ENCODE measurements at places on chromosomes 11 and 22.

DNA sequence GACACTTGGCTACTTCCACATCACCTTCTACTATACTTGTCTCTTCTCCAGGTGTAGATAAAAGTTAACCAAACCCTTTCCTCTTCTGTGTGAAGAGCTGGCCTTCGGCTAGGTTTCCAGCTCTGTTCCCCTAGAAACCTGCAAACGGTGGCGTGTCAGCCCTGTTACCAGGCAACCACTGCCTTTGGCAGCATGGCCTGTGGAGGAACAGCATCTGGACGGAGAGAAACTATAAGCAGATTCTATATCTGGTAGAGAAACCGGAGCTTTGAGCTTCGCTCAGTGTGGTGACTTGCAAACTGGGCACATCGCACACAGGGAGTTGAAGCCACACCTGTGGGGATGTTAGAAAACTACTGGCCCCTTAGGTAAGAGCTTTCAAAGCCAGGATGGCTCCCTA is 35.9 kb downstream of the ARAP1 start:
- DNase-seq = no peak

DNA sequence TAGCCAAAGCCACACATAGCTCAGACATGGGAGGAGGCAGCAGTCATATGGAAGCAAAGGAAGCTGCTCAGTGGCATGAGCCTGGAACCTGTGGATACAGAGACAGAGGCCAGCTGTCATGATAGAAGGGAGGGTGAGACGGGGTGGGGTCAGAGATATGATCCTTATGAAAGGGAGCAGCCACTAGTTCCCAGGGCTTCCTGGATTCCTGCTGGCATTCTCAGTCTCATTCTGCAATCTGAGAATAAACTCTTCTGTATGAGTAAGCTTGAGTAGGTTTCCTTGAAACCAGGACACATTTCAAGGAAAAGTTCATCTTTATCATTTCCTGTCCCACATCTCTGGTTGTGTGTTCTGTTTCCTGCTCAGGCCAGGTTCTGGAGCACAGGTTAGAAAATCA is 220.2 kb upstream of the SNX19 start:
- peak; percentile 33 for DNase-seq

DNA sequence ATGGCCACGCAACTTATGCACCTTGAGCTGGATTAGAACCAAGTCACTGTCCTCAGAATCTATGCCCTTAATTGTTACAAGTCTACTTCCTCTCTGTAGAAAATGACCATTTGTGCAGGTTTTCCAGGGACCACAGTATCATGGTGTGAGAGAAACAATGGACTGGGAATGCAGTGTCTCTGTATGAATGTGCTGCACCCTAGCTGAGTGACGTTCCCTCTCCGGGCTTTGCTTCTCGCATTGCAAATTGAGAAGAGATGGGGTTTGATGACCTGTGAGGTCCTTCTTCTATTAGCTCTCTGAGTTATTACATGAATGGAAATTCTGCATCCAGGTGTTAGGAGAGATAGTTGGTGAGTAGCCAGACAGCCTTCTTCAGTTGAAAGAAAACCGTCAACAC is 1052.3 kb downstream of the NTM start:
- no peak for DNase-seq

DNA sequence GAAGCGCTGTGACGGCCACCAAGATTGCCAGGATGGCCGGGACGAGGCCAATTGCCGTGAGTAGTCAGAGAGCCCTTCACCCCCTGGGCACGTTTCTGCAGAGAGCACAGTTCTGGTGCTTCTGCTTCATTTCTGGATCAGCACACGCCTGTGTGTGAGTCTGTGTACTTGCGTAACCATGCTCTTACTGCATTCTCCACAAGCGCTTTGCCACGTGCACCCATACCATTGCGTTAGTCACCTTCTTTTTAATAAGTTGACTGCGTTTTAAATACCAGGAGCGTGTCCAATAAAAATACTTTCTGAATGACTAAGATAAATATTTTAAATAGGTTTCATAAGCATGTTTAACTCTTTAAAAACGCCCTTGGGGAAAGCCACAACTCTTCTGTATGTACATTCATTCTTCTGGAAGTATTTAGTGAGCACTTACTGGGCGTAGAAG is 143.0 kb upstream of the SORL1-AS1 start:
- DNase-seq = peak; percentile 98

DNA sequence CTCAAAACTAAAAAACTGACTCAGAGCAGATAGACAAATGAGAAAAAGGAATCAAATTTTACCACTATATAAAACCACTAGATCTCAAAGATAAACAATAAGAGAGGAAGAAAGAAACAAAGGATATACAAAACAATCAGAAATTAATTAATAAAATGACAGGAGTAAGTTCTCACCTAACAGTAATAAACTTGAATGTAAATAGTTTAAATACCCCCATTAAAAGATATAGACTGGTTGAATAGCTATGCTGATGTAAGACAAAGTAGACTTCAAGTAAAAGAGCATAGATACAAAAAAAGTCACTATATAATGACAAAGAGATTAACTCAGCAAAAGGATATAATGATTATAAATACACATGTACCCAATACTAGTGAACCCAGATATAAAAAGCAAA is 72.3 kb upstream of the GNAZ start:
- no peak for DNase-seq

- DNase-seq = no peak
Observed at GRCh38 chr11:126627421-126627820, 271.9 kb downstream of the ST3GAL4 start.

DNA sequence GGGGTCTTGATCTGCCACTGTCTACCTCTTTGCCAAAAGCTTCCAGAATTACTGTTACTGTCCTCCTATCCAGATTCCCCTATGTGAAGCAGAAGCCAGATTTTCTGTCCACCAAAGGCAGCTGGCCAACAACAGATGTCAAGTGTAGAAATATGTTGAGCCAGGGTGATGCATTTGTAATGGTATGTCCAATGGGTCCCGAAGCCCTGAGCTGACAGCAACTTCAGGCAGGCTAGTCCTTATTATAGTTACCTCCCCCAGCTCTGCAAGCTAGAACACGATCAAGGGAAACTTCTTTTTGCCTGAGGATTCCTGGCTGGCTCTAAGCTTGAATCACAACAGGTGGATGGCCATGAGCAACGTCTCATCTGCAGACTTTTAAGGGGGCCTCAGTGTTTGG is 10.2 kb downstream of the PAMR1 start:
- peak; percentile 84 for DNase-seq

Data from cardiac fibroblast (primary cell).